ENCODE measurements at places on chromosomes 4 and X.

- no peak for DNase-seq
Measured at GRCh38 chrX:96907516-96908272, 24.0 kb downstream of the RPA4 start.

GRCh38 chrX:102712981-102713625 is 855 bp downstream of the GPRASP2 start:
- DNase-seq: no peak

DNA sequence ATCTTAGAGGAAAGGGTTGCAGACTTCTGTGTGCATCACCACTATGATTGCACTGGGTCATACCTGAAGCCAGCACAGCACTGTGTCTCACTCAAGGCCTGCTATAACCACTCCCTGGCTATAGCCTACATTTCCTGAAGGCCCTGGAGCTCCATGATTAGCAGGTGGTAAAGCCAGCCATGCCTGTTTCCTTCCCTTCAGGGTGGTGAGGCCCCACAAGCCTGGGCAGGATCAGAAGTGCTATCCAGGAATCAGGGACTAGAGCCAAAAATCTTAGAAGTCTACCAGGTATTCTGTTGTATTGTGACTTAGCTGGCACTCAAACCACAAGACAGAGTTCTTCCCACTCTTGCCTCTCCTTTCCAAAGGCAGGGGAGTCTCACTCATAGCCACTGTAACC is 734.6 kb downstream of the GLUD2 start:
- DNase-seq: no peak

- DNase-seq: no peak
Measured at GRCh38 chrX:53456254-53456653, 22.1 kb upstream of the HSD17B10 start.

DNA sequence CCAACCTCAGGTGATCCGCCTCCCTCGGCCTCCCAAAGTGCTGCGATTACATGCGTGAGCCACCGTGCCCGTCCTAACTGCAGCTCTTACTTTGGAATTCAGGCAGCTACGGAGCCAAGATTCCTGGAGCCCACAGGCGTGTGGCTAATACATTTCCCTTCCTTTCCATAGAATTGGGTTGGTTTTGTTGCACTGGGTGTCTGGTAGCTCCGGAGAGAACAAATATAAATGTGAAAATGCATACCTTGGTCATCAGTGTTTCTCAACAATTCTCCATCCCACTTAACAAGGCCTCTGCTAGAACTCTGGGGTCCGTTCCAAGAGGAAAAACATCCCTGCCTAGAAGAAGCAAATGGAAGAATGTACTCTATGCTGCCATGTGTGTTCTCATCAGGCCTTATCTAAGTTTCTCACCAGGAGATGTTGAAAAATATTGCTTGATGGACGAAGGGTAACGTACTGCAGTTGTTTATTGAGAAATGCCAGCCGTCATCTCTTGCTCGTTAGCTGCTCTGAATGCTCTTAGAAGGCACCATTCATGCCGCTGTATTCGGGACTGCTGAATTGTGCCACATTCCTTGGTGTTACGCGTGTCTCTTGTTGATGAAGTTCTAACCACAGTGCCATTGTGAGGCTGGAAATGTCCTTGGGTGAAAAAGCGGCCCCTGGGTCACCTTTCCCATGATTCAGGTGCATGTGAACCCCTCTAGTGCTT is 50.5 kb upstream of the CD99 start:
- DNase-seq: no peak

DNA sequence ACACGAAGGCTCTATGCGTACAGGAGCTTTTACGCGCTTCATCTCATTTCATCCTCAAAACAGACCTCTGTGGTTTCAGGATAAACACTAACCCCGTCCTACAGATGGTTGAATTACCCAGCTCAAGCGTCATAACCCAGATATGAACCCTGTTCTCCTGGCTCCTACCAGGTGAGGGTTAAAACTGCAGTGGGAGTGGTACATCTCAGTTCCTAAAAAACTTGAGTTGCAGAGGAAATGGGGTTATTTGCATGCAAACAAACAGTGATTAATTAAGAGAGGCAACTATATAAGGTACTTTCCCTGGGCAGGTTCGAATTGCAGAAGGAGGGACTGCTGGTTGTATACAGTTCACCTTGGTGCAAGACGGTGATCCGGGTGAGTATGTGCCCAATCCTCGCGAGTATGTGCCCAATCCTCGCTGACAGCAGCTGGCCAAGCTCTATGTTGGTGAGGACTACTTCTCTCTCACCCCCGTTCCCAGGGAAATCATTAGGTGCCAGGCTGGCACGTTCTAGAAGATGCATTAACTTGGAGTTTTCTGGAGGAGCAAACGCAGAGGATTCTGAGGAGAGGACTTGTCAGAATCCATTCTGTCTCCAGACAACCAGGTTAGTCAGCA is 72.6 kb downstream of the FHDC1 start:
- no peak for DNase-seq

DNA sequence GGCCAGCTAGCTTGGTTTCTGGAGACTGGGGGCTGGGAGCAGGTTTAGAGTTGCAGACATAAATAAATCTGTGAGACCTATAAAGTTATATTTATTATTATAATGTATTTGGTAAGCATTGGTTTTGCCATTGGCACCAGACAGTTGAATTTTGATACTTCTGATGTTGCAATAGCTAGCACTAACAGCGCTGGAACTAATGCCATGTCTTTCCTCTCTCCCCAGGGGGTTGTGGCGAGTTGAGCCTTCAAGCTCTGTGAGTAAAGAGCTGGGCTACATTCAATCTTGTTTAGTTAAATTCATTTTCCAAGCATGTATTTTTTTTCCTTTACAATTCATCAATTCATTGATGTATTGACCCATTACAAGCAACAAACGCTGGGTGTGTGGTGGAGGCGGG is 358.7 kb upstream of the NR3C2 start:
- no peak for DNase-seq

DNA sequence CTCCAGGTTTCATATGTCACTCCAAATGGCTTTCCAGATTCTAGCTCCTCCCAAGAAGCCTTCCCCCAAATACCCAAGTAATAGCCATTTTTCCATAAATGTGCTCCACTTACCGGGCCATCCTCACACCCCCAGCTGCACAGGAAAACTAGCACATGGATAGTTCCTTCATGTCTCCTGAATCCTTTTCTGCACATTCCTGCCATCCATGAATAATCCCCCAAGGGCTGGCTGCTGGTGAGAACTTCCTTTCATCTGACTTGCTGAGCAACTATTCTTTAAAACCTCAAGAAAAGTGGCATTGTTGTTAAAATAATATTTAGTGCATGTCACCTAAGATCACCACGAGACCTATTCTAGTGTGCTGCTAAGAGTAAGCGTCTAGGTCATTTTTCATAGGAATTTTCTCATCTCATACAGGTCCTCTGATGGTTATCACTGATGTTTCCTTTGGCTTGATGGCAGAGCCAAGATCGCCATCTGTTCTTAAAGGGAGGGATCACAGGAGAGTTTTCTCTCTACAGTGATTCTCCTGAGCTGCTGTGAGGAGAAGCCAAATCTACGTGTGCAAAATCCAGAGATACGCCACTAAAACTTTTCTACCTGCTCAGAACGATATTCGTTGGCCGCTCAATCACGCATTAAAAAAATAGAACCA is 71.3 kb downstream of the MAP3K15 start:
- DNase-seq: no peak

DNA sequence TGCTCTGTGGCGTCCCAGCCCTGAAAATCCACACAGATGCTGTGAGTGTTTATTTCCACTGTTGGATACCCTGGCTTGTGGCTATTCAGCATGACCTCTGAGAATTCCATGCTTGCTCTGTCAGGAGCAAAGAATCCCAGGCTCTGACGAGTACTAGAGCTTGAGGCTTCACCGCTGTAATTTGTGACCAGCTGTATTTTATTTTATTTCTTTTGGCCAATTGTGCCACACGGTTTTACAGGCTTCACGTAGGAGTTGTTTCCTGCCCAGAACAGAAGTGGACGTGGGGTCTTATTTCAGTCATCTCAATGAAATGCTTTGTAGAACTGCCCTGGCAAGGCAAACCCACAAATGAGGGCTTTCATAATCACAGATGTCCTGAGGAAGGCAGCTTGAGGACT is 69.4 kb upstream of the CLDN34 start:
- DNase-seq: no peak

DNA sequence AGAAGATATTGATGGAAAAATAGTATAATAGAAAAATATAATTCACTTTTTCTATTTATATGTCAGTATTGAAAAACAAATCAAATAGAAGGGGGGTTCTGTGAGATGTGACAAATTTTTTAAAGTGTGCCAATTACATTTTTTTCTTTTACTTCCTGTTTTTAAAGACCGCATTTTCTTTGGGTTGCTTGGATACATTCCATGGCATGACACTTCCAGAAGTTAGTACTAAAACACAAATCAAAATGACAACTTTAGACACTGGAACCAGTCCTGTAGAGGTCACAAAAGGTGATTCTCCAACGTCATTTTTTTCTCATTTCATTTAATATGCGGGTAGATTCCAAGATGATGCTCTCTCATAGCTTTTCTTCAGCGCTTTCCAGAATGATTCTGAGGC is 116.2 kb upstream of the GNPDA2 start:
- no peak for DNase-seq

GRCh38 chrX:40878766-40879165 is 143.4 kb upstream of the MED14 start:
- no peak for DNase-seq

GRCh38 chrX:81120936-81121371 is 80.8 kb downstream of the HMGN5 start:
- DNase-seq: no peak

GRCh38 chr4:23889814-23890341 is at the start of gene PPARGC1A:
PPARGC1A (minus strand) TSS chr4:23890047; CDS start chr4:23889957, 90 bp downstream.
- no peak for DNase-seq

GRCh38 chr4:56286763-56287162 is 100.5 kb downstream of the AASDH start:
- no peak for DNase-seq

DNA sequence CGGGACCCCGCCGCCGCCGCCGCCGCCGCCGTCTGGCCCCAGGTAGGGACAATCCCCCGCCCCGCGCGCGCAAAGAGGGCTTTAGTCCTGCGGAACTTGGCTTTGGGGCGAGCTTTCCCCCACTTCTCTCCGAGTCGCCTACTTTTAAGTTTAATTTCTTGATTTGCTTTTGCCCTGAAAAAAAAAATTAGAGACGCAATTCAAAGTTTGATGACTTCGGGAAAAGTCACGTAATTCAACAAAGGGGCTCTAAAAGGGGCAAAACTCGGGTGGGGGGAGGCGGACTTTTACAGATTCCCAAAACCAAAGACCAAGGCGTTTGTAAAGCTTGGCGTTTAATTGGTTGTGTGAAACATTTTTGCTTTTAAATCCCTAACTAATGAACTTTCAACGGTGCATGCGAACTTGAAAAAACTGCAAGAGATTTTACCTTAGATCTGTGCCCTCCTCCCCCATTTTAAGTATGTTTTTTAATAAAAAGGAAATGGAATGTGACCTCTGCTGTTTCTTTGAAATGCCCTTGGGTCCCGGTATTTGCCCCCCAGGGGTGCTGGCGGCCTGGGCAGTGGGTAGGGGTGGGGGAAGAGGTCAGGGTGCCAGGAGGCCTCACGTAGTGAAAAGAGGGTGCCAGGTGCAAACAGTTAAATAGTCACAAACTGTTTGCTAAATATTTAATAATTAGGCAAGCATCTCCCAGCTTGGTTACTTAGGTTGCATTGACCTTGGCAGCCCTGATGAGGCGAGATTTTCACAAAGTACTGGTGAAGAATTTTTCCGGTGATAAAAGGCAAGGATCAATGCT is 209.7 kb downstream of the NWD2 start:
- DNase-seq: no peak

DNA sequence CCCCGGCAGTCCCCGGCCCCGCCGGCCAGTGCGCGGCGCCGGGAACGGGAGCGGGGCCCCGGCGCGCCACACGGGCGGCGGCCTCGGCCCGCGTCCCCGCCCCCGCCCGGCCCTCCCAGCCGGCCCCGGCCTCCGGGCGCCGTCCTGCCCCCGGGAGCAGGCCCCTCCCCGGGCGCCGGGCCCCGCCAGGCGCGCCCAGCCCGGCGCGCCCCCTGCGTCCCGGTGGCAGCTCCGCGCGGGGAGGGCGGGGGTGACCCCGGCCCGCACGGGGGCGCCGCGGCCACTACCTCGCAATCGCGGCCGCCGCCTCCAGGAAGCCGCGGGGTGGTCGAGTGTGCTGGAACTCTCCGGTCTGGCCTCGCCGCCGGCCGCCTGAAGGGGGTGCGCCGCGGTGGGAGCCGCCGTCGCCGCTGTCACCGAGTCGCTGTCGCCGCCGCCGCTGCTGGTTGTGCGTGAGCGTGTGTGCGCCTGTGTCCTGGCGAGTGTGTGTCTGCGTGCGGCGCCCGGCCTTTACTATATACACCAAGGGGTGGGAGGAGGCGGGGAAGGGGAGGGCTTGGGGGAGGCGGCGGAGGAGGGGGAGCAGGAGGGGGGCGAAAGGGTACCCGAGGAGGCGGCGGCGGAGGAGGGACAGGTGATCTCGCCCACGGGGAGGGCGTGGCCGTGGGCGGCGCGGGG is at the start of gene RAI2:
Gene RAI2, minus strand, starts transcription at position 488 of the 678 bp plus-strand sequence. CDS start 59,288 bp downstream, outside the sequence.
- DNase-seq: no peak

DNA sequence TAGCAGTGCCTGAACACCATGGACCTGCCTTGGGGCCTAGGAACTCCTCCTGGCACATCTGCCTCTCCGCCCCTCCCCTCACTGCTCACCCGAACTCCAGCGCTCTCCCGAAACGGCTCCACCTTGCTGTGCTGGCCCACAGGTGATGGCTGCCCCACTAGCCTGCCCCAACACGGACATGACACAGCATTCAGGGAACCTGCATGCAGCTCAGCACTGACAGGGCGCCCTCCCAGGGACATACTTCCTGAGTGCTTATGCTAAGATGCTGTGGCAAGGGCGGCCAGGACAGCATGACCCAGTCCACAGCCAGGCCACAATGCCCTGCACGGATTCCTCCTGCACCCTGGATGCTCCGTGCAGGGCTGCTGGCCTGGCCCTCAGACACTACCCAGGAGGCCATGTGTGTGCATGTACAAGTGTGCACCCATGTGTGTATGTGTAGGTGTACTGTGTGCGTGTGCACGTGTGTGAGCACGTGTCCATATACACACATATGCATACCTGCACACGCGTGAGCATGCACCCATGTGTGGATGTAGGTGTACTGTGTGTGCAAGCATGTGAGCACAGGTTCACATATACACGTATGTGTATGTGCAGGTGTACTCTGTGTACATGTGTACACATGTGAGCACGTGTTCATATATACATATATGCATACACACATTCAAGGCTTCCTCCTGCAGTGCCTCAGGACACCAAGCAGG is 6.0 kb downstream of the TMEM271 start:
- no peak for DNase-seq

GRCh38 chr4:41050880-41051775 is 163.2 kb downstream of the APBB2 start:
- no peak for DNase-seq

- DNase-seq: no peak
Measured at GRCh38 chr4:106314960-106315359, 1.0 kb downstream of the TBCK start.

DNA sequence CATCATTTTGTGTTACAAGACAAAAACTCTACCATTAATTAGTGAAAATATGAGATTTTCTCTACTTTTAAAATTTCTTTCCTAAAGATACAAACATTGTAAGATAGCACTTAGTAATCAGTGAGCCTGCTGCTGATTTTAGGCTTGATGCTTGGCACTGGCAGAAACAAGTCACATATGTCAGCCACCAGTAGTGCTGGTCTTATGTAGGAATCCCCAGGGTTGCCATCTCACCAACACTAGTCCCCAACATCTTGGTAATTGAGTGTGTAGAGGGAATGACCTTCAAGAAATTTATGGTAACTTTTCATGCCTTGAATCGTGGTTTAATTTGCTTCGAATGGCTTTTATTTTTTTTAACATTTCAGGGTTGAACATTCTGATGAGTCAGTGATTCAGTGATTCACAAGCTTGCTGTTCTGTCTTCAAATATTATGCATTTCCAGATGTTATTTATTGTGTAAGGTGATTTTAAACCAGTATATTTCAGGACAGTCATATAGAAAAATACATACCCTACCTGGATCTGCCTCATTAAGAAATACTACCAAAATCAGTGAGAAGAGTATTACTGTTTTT is 11.9 kb downstream of the EXOC1 start:
- no peak for DNase-seq

All from stimulated activated CD8-positive, alpha-beta memory T cell treated with anti-CD3 and anti-CD28 coated beads, Interleukin-2, amount 100 ng/mL, for 1 hour (primary cell).